ENCODE measurements at places on chromosomes 11 and 22.

DNA sequence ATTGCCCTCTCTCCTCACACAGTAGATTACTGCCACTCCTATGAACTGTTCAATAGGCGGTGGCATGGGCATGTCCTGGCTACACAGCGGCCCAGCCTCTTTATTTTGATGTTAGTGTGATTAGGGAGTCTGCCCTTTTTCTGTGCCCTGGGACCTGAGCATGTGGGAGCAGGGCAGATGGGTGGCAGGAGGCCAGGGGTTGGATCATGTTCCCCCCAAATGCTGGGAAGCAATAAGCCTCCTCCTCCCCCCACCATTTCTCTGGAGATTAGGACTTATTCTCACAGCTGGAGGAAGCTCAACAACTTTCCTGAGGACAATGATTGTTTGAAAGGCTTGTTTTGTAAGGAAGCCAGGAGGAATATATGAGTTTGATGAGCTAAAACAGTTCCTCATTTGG, 848 bp downstream of the HEPN1 start:
- DNase-seq, result no peak

DNA sequence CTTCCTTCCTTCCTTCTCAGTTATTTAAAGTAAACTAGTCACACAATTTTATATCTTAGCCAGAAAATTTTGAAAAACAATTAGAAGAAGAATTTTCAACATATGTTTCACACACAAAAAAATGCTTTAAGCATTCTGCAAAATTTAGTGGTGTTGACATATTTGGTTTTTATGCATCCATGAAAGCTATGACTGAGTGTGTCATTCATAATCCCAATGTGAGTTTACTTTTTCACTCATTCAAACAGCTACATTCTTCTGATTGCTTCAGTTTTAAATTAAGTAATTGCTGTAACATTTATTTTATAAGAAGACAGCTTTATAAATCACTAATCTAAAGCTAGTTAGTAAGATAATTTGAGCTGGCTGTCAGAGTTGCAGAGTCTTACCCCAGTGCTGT, 453.5 kb downstream of the LRRC4C start:
- no peak for DNase-seq

- no peak for DNase-seq
Measured at GRCh38 chr11:93054279-93054678, 84.8 kb downstream of the MTNR1B start.

DNA sequence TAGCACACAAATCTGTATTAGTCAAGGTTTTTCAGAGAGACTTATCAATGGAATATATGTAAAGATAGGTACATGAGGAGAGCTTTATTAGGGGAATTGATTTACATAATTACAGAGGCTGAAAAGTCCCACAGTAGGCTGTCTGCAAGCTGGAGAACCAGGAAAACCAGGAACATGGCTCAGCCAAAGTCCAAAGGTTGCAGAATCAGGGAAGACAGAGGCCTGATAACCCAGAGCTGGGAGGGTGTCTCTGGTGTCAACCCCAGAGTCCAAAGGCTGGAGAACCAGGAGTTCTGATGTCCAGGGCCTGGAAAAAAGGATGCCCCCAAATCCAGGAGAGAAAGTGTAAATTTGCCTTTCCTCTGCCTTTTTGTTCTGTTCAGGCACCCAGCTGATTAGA, 16.3 kb upstream of the OR5F1 start:
- DNase-seq, result no peak

DNA sequence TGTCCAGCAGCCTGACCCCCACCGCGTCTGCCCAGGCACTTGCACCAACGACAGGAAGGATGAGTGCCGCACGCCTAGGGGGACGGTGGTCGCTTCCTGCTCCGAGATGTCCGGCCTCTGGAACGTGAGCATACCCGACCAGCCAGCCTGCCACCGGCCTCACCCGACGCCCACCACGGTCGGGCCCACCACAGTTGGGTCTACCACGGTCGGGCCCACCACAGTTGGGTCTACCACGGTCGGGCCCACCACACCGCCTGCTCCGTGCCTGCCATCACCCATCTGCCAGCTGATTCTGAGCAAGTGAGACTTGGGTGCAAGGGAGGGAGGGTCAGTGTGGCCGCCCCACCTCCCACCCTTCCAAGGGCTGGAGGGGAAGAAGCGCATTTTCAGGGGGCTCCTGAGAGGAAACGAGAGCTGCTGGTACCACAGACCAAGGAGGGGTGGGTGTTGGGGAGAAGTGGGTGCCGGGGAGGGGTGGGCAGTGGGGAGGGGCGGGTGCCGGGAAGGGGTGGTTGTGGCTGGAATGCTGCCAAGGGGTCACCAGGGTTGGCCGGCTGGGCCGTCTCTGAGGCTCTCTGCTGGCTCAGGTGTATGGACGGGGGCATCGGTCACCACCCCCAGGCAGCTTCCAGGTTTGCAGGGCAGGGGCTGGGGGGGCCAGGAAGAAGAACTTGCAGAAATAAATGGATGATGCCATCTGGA, 27.7 kb upstream of the MUC5B start:
- DNase-seq, result no peak

GRCh38 chr22:17514084-17514483, 49.2 kb upstream of the SLC25A18 start:
- no peak for DNase-seq

- no peak for DNase-seq
Measured at GRCh38 chr11:79439886-79440570, 802 bp downstream of the TENM4 start.

GRCh38 chr11:32163557-32163956, 72.7 kb downstream of the RCN1 start:
- no peak for DNase-seq

DNA sequence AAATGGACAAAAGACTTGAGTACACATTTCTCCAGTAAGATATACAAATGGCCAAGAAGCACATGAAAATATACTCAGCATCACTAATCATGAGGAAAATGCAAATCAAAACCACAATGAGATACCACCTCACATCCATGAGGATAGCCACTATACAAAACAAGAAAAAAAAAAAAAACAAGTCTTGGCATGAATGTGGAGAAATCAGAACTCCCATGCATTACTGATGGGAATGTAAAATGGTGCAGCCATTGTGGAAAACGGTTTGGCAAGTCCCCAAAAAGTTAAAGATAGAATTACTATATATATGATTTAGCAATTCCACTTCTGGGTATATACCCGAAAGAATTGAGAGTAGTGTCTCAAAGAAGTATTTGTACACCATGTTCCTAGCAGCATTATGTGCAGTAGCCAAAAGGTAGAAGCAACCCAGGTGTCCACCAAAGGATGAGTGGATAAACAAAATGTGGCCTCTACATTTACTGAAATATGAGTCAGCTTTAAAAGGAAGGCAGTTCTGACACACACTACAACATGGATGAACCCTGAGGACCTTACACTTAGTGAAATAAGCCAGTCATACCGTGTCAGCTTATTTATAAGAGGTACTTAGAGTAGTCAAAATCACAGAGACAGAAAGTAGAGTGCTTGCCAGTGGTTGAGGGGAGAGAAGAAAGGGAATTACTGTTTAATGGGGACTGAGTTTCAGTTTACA, 146.3 kb downstream of the WNT7B start:
- no peak for DNase-seq

Data from stimulated activated CD8-positive, alpha-beta memory T cell treated with anti-CD3 and anti-CD28 coated beads, Interleukin-7, amount 100 ng/mL, for 1 hour (primary cell).